ENCODE measurements at places on chromosomes 12 and 14.

- DNase-seq: no peak
These were observed 17.5 kb upstream of the SLCO1B3 start for GRCh38 chr12:20792971-20793370.

DNA sequence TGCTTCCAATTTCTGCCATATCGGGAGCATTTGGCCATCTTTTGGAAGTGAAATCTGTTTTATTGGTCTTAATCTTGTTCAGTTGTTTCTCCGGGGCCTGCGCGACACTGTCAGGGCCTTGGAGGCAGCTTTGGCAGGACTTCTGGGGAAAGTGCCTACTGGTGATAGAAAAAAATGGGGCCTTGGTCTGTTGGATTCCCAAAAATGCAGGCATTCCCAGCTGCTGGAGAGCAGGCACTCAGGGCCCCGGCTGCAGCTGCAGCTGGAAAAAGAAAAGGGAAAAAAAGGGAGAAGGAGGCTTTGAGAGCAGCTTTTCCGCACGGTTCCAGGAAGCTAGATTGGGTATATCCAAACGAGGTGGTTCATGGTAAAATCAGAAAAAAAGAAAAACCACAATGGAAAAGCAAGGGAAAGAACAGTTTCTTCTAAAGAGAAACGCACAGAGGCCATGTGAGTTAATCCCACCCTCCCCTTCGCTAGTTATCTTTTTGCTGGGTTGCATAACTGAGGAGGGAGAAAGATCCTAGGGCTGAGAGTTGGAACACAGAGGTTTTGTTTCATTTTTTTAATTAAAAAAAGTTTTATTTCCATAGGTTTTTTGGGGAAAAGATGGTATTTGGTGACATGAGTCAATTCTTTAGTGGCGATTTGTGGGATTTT is 134.7 kb upstream of the RFLNA start:
- DNase-seq: no peak

- no peak for DNase-seq
These were observed 180.6 kb downstream of the MED13L start for GRCh38 chr12:116096874-116097273.

- no peak for DNase-seq
These were observed 1.1 kb downstream of the GXYLT1 start for GRCh38 chr12:42143452-42144157.

GRCh38 chr12:3250576-3250975 is 173.4 kb downstream of the TSPAN9 start:
- DNase-seq: no peak

DNA sequence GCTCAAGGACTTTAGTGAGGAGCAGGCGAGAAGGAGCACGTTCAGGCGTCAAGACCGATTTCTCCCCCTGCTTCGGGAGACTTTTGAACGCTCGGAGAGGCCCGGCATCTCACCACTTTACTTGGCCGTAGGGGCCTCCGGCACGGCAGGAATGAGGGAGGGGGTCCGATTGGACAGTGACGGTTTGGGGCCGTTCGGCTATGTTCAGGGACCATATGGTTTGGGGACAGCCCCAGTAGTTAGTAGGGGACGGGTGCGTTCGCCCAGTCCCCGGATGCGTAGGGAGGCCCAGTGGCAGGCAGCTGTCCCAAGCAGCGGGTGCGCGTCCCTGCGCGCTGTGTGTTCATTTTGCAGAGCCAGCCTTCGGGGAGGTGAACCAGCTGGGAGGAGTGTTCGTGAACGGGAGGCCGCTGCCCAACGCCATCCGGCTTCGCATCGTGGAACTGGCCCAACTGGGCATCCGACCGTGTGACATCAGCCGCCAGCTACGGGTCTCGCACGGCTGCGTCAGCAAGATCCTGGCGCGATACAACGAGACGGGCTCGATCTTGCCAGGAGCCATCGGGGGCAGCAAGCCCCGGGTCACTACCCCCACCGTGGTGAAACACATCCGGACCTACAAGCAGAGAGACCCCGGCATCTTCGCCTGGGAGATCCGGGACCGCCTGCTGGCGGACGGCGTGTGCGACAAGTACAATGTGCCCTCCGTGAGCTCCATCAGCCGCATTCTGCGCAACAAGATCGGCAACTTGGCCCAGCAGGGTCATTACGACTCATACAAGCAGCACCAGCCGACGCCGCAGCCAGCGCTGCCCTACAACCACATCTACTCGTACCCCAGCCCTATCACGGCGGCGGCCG is 1.1 kb downstream of the PAX9 start:
- DNase-seq: peak; percentile 75

GRCh38 chr14:53452005-53452673 is 299.0 kb upstream of the DDHD1 start:
- DNase-seq: no peak

GRCh38 chr12:46160101-46160980 is 108.5 kb downstream of the SLC38A1 start:
- DNase-seq: peak; percentile 76

GRCh38 chr12:85468356-85469157 is 188.5 kb downstream of the ALX1 start:
- no peak for DNase-seq

- DNase-seq: peak; percentile 82
These were observed 35.1 kb upstream of the ACTN1 start for GRCh38 chr14:69013943-69014782.

GRCh38 chr12:120698665-120699064 is 11.6 kb upstream of the UNC119B start:
- no peak for DNase-seq

GRCh38 chr12:6742834-6743233 is 10.1 kb downstream of the MLF2 start:
- no peak for DNase-seq

DNA sequence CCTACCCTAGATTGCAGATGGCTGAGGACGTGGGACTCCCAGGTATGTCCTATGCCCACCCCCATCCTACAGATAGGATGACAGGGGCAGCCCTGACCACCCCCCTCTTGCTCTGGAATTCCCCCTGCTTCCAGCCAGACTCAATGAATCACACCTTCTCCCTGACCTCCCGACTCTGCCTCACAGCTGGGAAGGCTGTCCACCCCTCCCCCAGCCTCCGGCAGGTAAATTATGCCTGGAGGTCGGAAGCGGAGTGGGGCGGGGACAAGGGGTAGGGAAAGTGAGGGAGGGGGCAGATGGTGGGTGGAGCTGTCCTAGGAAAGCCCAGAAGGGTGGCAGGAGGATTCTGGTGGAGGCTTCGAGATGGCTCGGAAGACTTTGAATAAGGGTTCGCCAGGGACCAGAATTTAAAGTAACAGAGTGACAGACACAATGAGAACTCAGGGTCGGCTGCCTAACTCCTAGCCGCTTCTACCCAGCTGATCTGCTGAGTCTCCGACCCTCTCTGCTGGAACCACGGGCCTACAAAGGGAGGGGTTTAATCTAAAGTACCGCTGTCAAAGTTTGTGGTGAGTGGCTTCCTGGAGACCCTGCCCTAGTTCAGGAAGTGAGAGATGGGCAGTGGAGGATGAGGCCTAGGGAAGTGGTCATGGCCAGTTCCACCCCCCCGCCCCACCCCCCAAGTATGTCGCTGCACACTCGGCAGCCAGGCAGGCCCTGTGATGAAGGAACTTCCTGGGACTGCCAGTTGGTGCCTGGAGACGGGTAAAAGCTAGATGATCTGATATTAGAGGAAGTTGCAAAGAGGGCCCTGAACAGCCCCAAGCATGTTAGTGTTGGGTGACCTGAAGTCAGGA is 4.2 kb downstream of the PLEKHG3 start:
- DNase-seq: peak; percentile 97

- DNase-seq: no peak
These were observed 11.5 kb downstream of the TCL1B start for GRCh38 chr14:95697764-95698163.

DNA sequence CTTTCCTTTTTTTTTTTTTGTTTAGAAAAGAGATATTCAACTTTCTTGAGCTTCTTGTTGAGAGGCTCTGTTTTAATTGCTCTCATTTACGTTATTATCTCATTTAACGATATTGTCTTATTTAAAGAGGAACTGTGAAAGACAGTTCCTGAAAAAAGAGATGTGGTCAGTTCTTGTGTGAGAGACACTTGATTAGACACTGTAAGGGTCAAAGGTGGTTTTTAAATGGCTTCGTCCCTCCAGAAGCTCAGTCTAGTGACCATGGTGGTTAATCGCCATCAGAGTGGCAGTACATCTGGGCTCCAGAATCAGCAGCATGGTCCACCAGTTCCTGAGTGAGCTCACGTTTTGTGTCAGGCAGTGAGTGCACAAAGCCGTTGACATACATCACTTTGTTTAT is 57.9 kb upstream of the KCNA5 start:
- no peak for DNase-seq

GRCh38 chr12:13067322-13067721 is 23.1 kb downstream of the FAM234B start:
- no peak for DNase-seq

DNA sequence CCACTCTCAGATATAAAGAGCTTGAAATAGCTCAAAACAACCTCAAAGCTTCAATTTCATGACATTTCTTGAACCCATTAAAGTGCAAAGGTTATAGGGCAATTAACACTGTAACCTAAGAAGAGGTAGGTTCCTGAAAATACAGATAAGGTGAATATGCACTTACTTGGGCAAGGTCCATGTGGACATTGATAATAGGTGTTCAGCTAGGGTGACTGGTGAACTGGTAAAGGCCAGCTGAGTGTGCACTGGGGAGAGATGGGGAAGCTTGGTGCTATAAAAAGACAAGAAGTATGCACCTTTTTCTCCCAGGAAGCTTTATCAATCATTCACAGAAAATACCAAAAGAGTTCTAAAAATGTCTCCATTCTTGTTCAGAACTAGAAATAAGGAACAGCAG is 418.6 kb downstream of the SLC16A7 start:
- DNase-seq: no peak

DNA sequence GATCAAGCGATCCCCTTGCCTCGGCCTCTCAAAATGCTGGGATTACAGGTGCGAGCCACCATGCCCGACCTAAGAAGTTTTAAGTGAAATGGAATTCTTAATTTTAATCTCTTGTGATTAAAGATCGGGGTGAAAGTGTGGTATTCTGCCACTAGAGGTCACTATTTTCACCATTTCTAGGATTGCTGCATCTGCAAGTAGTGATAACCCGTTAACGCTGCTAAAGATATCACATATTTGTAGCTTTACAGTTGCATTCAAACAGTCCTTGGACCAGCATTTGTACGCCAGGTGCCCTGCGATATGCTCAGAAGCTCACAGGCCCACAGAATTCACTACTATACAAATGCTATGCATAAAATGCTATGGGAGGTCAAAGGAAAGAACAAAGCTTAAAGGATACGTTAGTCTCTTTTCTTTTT is 19.3 kb downstream of the CCDC62 start:
- DNase-seq: no peak

GRCh38 chr14:89564286-89564957 is 147.4 kb upstream of the FOXN3 start:
- DNase-seq: no peak

- no peak for DNase-seq
These were observed 8.6 kb downstream of the GLTP start for GRCh38 chr12:109871668-109872314.
